Muscle of arm (tissue), 14 donors: ENCODE measurements at places on chromosomes 7 and 10.

GRCh38 chr7:148020679-148021078, 569.9 kb upstream of the C7orf33 start:
- DNase-seq = no peak

DNA sequence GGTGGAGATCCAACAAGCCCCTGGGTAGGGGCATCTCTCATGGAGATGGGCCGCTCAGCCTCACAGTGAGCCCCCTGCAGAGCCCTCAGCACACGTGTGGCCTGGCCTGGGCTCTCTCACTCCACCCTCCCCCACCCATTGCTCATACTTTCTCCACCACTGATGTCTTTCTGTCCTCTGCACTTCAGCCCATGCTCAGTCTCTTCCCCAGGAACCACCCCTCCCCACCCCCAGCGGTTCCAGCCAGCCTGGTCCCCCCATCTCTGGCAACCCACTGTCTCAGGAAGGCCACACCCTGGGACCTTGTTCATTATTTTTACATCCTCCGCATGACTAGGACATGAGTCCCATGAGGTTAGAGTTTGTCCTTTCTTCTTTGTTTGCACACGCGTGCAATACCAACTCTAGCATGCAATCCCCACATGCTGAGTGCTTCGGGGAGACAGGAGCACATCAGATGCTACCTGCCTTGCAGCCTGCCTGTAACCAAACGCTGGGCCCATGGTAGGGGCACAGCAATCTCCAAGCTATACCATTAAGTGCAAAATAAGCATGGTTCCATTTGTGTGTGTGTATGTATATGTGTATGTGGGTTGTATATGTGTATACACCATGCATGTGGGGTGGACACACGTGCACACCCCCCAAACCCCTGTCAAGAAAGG, 408.4 kb upstream of the FOXK1 start:
- no peak for DNase-seq

DNA sequence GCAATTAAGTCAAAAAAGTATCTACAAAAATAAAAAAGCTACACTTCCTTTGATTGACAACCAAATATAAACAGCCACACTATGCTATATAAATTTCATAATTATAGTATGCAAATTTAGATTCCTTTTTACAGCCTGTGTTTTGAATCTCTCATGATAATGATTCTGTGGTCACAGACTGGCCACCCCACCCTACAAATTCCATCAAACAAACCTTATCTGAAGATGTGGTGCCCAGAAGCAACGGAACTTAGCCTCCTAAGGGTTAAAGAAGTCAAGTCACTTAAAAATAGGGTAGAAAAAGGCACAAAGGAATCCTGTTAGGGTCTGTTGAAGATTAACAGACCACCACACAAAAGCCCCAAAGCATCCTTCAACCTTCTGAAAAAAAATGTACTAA, 351.8 kb downstream of the INHBA start:
- no peak for DNase-seq

- no peak for DNase-seq
These were observed 118.0 kb downstream of the ARL5B start for GRCh38 chr10:18777258-18777657.

DNA sequence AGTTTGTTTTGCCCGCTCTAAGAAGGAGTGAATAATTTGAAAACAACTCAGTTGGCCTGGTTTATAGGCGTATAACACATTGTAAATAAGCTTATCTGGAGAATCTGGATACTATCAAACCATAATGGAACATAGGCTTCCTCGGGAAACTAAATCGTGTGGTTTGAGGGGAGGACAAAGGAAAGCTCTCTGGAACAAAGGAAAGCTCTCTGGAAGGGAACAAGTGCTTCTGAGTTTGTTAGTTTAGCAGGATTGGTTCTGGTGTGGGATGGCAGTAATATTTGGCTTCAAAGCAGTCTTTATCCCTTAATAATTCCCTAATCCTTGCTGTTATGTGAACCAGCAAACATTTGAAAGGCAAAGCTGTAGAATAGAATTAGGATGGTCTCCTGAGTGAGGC, 15.0 kb upstream of the SLK start:
- DNase-seq = no peak
